T follicular helper cell (primary cell): ENCODE measurements at places on chromosomes 1 and 21.
A peak's percentile ranks its signal among the peaks of the same experiment; 100 is the strongest.

DNA sequence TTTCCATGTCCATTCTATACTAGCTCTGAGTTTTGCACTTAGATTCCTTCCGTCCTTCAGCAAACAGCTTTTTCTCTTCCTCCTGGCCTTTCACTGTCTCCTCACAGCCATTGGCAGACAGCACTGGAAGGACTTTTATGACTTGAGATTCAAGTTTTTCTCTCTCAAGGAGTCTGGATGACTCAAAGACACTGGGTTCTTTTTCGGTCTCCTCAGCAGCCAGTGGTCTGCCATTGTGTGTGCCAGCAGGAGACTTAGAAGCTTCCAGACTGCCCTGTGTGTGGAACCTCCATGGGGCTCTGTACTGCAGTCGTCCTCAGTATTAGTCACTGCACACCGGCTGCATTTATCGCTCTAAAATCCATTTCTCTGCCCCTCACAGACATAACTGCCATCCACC, 30.5 kb downstream of the NTNG1 start:
- DNase-seq = no peak

- no peak for DNase-seq
Observed at GRCh38 chr1:230517786-230518185, 91.7 kb upstream of the PGBD5 start.

DNA sequence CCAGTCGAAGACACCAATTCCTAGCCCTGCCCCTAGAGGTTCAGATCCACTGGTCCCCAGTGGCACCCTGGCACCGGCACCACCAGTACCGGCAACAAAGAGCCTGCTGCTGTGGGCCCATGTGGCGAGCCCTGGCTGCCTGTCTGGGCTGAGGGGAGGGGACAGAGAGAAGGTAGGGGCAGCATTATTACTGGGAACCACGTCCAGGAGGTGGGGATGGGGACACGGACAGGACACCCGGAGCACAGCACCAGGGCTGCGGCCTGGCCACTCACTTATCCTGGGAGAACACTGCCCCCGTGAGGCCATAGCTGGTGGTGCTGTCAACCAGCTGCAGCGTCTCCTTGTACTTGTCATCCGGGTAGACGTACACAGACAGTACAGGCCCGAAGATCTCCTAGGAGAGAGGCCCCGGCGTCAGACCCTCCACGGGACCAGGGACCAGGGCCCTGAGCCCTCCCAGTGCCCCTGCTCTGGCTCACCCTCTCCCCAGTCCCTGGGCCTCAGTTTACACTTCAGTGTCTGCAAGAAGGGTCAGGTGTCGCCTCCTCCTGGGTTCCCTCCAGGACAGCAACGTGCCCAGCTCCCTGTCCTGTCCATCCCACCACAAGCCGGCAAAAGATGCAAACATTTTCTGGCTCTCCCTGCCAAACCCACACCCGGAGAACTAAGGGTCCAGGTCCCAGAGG, 15.8 kb upstream of the TAS1R2 start:
- DNase-seq = peak; percentile 56

DNA sequence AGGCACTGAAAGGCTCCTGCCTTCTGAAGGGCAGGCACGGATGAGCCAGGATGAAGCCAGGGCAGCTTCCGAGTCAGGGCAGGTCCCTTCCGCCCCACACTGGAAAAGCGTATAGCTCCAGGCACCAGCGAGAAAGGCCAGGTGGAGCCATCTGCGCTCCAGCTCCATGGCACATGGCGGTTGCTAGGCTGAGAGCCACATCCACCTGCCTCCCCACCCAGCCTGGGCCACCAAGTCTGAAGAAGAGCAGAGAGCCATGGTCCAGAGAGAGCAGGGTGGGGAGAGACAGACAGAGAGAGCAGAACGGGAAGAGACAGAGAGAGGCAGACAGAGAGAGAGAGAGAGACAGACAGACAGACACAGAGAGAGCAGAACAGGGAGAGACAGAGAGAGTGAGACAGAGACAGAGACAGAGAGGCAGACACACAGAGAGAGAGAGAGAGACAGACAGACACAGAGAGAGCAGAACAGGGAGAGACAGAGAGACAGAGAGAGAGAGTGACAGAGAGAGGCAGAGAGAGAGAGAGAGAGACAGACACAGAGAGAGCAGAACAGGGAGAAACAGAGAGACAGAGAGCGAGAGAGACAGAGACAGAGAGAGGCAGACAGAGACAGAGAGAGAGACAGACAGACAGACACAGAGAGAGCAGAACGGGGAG, 5.2 kb downstream of the FNDC10 start:
- DNase-seq = no peak
